ENCODE measurements at places on chromosomes 5 and 9.

- no peak for DNase-seq
These were observed 202.6 kb downstream of the ZSWIM6 start for GRCh38 chr5:61534481-61535267.

DNA sequence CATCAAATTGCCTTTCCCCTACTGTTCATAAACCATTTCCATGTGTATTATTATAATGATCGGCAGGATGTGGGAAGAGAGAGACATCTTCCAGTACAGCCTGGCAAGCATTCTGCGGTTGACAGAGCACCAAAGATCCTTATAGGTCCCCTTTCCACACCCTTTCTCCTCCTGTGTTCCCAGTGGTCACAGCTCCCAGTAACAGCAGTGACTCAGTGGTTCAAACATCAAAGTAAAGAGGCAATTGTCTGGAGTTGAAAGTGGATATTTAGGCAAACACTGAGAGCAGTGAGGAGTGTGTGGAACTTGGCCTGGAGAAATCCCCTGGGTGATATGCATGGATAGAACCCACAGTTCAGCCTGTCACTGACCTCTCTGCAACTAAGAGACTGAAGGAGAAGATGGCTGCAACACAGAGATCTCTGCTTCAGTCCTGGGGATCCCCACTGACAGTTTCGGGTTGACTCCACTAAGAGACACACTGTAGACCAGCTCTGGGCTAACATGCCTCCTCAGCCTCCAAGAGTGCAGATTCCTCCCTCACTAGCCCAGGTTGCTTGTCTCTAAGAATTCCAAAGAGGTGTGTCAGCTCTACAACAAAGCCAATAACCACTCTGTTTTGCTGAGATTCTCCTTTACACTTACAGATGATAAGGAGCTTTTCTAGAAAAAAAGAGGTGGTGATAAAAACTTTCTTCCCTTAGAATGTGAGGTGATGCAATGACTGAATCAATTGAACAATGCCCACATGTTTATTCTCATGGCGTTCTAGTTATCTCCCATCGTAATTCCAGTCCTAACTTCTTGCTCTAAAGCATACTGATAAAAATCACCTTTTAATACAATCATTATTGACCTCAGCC is 94.4 kb upstream of the IL6ST start:
- peak; percentile 78 for DNase-seq

DNA sequence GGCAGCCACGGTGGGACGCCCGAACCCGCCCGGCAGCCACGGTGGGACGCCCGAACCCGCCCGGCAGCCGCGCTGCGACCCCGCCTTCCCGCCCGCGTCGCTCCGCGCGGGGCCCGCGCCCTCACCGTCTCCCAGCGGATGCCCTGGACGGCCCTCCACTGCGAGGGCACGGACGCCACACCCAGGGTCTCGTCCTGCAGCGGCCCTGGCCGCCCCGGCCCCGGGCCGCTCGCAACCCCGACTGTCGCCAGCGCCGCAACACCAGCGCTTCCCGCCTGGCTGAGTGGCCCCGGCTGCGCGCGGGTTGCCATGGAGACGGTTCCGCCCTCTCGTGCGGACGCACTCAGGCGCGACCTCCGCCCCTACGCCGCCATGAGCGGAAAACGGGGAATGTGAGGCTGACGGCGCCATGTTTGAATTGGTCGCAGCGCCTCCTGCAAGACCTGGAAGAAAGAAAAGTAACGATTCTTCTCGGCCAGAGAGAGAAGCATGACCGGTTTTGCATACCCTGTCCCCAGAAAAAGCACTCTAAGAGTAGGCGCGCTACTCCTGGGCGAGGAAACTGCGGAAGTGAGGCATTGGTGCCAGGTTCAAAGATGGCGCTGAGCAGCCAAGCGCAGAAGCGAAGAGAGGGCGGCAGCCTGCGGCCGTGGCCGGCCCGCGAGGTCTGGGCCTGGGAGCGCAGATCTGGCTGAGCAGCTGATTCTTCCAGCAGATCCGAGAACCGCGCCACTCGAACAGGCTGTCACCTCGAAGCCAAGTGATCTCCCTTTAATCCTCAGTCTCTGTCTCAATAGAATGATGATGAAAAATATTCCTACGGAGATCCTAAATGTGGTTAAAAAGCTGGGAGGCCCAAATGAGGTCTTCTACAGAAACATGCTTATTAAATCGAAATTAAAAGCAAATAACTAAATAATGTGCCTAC is at the start of gene DYNC2I2:
DYNC2I2 (minus strand) TSS at position 432 of the 928 bp plus-strand sequence; CDS start at position 311, 121 bp downstream.
- DNase-seq: peak; percentile 85

DNA sequence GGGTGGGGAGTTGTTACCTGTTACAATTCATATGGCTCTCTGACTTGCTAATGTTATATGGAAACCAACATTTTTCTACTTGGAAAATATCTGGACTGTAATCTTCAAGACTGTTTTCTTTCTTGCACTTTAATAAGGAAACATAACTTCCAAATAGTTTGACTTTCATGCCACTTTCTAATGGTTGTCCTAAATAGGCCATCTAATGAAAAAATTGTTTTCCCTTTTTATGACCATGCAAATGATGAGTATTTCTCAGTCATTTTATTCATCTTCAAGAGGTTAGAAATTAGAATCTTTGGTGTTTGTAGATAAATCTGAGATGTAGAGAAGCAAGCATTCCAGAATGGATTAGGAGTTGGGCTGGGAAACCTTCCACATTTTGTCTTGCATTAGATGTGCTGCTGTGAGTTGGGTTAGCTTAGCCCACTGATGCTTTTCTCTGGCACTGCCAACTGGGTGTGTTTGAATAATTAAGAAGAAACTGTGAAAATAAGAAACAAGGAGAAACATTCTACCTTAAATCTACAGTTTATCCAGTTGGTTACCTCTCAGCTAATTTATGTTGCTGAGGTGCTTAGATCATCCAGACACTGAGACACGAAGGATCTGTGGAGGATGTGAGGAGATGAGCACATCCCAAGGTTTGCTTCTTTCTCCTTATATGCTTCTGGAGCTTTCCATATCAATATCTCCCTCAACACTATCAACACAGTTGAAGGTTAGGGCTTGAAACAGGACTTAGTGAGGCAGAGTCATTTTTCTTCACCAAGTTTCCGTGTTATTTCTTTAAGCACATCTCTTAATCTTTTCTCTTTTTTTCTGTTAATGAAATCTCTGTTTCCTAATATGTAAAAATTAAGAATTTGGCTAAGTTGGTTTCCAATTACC is 2.7 kb downstream of the RASGRF2 start:
- DNase-seq: no peak

- DNase-seq: no peak
These were observed 131.3 kb downstream of the ZDHHC21 start for GRCh38 chr9:14561929-14562405.

All from kidney tubule cell (primary cell).